Progenitor cell of endocrine pancreas (in vitro differentiated cells): ENCODE measurements at places on chromosomes 6 and 20.

DNA sequence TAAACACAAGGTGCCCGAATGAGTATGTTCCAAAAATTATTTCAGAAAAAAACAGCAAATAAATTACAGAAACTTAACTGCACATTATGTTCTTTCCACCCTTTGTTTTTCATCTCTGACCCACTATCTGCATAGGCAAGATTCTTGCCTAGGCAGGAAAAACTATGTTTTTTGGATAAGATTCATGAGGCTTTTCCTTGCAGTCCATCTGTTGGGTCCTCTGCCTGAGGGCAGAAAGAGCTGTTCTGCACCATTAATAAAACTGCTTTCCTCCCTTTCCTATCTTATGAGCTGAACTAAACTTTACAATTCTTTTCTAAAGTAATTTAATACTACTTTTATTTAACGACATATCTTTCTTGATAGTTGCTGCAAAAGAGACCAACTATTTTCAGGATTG lies 21.1 kb downstream of the ENPP1 start:
- no peak for DNase-seq

- no peak for DNase-seq
These were observed 18.7 kb upstream of the TRPC4AP start for GRCh38 chr20:35111141-35111888.

GRCh38 chr20:44701118-44701857 lies 13.9 kb upstream of the CCN5 start:
- DNase-seq = no peak

DNA sequence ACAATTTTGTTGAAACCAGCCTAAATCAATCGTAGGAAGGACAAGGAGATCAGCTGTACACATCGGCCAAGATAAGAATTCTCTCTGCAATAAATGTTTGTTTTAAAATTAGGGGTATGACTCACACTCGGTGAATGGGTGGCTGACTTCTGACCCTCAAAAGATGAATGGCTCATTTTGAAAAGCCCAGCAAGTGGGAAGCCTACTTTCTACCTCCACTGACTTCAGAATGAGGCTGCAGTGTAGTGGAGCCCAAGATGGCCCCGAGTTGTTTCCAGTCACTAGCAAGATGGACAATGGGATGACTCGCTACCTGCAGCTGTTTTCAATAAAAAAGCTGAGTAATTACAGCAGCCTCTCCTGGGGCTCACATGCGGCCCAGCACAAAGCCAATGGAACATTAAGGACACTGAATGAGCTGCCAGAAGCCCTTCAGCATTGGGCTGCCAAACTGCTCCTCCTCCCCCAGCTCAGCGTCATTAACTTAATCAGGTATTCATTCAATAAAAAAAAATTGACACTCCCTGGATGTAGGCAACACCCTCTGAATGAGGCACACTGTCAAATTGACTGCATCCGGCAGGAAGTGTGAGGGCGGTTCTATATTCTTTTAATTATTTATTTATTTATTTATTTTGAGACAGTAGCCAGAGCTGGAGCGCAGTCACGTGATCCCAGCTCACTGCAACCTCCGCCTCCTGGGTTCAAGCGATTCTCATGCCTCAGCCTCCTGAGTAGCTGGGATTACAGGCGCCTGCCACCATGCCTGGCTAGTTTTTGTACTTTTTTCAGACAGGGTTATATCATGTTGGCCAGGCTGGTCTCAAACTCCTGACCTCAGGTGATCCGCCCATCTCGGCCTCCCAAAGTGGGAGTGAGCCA lies 107.3 kb downstream of the GMPR start:
- no peak for DNase-seq

DNA sequence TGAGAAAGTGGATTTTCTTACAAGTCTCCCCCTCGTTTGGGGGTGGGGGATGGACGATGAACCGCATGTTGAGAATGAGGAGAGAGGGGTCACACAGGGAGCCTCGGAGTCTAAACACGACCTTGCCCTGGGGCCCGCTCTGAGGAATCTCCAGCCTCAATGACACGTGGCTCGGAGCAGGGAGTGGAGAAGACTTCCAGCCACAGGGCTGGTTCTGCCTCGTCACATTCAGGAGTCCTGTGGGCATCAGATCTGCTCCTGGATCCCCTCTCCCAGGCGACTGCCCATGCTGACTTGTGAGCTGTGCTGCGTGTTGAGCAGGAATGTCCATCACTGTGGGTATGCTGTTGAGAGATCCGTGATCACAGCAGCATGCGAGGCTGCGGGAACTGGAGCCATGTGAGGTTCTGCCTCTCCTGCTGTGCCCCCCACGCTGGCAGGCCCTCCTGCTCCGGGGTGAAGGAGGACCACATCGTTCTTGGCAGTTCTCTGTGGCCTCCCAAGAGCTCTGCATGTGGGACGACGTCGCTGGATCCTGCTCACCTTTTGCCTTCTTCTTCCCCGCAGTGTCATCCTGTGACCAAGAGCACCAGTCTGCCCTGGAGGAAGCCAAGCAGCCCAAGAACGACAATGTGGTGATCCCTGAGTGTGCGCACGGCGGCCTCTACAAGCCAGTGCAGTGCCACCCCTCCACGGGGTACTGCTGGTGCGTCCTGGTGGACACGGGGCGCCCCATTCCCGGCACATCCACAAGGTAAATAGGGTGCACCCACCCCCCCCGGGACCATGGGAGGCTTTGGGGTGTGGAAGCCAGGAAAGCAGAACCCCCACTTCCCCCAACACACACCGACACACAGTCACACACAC lies 157.5 kb downstream of the SMOC2 start:
- no peak for DNase-seq

GRCh38 chr6:71332012-71332411 lies 43.4 kb downstream of the OGFRL1 start:
- DNase-seq = no peak

DNA sequence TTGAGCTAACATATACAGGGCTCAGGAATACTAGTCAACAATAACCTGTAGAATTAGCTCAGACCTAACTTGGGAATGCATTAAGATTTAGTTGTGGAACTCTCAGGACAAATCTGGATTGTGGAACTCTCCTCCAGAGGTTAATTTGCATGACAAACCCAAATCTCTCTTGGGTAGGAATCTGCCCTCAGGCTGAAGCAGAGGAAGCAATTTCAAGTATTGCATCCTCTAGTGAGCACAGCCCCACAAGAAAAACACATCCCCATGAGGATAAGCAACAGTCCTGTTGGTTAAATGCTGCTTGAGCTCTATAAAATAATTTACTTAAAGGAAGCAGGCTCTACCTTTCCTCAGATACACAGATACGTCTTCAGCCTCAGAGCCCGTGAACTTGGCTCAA lies 170.9 kb upstream of the STXBP5 start:
- DNase-seq = no peak

DNA sequence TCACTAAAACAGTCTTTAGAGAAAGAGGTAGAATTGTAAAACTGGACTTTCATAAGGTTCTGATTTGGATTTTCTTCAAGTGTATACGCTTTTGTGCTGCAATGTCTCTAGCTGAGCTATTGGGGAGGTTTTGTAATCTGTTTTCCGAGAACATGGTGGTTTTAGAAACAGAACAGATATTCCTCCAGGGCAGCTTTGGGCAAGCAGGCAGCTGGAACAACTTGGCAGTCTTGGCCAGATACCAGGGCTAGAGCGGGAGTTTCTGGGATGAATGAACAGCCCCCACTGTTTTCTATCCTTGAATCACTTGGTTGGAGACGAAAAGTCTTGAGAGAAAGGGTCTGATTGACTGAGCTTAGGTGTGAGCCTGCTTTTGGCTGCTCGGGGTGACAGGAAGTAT lies 17.1 kb upstream of the ARMC2 start:
- no peak for DNase-seq

DNA sequence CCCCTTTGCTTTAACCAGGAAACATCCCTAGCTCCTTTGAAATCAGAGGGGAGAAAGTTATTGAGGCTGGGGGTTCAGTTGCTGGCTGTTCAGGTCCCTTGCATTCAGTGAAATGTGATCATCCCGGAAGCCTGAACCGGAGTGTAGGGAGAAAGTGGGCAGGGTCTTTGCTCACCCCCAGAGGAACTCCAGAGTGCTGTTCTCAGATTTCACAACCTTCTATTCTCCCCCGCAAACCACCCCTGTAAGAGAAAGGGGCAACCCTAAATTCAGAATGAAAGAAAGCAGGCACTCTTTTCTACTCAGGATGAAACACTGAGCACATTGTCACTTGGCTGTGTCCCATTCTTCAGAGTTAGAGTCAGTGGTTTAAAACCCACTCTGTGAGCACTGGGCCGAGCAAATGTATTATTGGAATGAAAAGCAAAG lies 139.8 kb downstream of the KHDC1L start:
- no peak for DNase-seq

DNA sequence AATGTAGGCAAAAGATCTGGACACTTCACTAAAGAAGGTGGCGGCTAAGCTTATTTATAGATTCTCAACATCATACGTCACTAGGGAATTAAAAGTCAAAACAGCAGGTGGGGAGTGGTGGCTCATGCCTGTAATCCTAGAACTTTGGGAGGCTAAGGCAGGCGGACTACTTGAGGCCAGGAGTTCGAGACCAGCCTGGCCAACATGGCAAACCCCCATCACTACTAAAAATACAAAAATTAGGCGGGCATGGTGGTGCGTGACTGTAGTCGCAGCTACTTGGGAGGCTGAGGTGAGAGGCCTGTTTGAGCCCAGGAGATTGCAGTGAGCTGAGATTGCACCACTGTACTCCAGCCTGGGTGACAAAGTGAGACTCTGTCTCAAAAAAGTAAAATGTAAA lies 74.6 kb downstream of the GPX5 start:
- DNase-seq = no peak

- no peak for DNase-seq
These were observed 286.3 kb downstream of the CDH26 start for GRCh38 chr20:60244373-60245146.

GRCh38 chr6:135226537-135226936 lies 45.4 kb downstream of the MYB start:
- DNase-seq = no peak

DNA sequence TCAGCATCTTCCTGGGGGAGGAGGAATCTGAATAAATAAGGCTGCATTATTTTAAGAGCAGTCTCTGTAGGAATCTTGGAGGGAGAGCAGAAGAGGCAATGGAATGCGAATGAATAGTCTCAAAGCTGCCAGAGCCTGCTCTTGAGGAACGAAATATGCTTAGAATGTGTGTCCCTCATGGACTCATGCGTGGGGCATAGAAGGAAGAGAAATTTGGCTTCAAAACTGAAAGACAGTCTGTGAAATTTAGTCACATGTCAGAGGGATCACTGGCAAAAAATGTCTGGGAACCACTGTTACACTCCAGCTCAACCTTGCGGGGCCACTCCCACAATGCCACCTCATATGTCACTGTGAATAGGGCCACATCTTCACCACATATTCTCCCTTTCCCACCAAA lies 95.5 kb downstream of the GJA10 start:
- DNase-seq = no peak

- DNase-seq = no peak
These were observed 5.2 kb downstream of the PI16 start for GRCh38 chr6:36959555-36960250.

DNA sequence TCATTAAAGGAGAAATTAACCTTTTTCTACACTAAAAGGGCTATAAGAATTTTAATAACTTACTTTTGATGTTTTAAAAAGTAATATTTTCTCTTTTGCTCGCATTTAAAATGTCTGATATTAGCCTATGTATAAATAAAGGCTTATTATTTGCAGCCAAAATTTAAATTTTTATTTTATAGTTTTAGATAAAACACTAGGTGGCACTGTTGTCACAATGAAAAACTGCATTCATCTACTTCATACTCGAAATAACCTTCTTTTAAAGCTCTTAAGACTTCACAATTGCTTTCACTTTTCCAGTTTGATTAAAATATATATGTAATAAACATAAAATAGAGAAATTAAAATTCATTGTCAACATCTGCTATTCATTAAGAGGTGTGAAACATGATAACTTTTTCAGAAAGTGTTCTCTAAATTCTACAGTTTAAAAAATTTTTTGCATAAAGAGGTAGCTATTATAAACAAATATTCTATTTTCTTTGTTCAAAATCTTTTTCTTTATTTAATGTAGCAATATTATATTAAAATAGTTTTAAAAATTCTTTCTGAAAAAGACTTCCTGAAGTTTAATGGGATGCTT lies 78.8 kb upstream of the DEFB112 start:
- DNase-seq = no peak

GRCh38 chr20:1830240-1830639 lies 65.0 kb upstream of the SIRPA start:
- no peak for DNase-seq

DNA sequence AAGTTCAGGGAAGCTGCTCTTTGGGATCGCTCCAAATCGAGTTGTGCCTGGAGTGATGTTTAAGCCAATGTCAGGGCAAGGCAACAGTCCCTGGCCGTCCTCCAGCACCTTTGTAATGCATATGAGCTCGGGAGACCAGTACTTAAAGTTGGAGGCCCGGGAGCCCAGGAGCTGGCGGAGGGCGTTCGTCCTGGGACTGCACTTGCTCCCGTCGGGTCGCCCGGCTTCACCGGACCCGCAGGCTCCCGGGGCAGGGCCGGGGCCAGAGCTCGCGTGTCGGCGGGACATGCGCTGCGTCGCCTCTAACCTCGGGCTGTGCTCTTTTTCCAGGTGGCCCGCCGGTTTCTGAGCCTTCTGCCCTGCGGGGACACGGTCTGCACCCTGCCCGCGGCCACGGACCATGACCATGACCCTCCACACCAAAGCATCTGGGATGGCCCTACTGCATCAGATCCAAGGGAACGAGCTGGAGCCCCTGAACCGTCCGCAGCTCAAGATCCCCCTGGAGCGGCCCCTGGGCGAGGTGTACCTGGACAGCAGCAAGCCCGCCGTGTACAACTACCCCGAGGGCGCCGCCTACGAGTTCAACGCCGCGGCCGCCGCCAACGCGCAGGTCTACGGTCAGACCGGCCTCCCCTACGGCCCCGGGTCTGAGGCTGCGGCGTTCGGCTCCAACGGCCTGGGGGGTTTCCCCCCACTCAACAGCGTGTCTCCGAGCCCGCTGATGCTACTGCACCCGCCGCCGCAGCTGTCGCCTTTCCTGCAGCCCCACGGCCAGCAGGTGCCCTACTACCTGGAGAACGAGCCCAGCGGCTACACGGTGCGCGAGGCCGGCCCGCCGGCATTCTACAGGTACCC lies at the start of gene ESR1:
ESR1 (plus strand) TSS at position 170 of the 858 bp plus-strand sequence; CDS start at position 401, 231 bp downstream.
- DNase-seq = peak; percentile 35

GRCh38 chr6:166461821-166462460 lies 79.2 kb upstream of the MPC1 start:
- no peak for DNase-seq

DNA sequence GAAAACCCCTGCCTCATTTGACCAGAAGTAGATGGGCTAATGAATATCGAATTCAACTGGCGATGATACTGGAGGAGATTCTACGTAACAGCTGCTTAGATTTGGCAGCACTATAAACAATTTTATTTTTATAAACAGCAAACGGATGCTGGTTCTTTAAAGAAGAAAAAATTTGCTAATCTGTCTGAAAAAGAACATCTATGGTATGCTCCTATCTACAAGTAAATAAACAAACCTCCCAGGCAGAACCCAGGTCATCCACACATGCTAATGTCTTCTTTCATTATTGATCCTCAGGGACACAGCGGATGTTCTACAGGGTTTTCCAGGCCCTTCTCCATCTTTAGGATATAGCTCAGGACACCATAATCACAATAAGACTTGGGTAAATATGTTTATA lies 291.3 kb downstream of the ALDH8A1 start:
- DNase-seq = no peak
